ENCODE measurements at places on chromosomes 11 and 22.

GRCh38 chr11:12331239-12331874, 46.0 kb upstream of the PARVA start:
- peak; percentile 94 for DNase-seq

DNA sequence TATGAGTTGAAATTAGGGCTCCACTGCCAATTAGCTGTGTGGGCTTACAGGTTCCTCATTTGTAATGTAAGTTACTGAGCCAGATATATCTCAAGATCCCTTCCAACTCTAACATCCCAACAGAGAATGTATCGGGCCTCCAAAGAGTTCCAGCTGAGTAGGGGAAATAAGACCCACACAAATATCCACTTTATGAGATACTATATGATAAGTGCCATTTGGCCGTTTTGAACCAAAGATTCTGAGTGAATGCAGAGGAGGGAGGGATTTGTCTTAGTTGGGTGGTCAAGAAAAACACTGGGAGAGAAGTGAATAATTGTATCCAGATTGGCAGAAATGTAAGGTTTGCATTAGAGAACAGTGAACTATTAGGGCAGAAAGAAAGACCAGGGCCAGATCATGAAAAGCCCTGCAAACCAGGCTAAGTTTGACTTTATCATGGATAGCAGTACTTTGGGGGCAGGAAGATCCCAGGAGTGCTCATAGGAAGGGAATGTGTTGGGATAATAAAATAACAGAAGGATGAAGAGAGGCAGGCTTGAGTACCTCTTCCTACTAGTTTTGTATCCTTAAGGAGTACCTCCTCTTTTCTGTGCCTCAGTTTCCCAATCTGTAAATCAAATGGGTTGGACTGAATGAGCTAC, 63.9 kb downstream of the RPL27A start:
- no peak for DNase-seq

DNA sequence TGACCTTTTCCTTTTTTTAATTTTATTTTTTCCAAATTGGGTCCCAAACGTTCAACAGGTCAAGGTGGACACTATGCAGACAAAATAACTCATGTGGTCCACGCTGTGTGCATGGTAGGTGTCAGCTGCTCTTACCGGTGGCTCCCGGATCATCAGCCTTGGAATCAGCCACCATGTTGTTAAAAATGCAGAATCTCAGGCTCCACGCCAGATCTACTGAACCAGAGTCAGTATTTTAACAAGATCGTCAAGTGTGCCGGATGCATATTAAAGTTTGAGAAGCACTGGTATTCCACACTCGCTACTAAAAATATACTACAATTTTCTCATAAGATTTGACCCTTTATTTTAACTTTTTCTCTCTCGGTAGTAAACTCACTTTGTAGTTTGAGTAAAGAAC, 553 bp upstream of the LDLRAD3 start:
- no peak for DNase-seq

DNA sequence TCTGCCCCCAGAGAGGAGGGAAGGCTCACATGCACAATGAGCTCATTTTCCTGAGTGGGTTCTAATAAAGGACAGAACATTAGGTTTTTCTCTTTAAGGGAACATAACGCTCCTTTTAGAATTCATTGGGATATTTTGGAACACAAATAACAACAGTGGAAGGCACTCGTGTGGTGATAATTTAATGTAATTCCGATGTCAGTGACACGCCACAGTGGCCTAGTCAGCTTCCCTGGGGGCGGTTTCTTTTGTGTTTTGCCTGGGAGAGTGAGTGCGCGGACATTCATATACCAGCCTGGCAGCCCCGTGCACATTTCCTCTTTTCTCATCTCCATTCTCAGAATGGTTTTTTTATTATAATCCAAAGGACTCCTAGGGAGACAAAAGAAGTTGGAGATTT, 41.1 kb downstream of the SEZ6L start:
- DNase-seq: no peak

DNA sequence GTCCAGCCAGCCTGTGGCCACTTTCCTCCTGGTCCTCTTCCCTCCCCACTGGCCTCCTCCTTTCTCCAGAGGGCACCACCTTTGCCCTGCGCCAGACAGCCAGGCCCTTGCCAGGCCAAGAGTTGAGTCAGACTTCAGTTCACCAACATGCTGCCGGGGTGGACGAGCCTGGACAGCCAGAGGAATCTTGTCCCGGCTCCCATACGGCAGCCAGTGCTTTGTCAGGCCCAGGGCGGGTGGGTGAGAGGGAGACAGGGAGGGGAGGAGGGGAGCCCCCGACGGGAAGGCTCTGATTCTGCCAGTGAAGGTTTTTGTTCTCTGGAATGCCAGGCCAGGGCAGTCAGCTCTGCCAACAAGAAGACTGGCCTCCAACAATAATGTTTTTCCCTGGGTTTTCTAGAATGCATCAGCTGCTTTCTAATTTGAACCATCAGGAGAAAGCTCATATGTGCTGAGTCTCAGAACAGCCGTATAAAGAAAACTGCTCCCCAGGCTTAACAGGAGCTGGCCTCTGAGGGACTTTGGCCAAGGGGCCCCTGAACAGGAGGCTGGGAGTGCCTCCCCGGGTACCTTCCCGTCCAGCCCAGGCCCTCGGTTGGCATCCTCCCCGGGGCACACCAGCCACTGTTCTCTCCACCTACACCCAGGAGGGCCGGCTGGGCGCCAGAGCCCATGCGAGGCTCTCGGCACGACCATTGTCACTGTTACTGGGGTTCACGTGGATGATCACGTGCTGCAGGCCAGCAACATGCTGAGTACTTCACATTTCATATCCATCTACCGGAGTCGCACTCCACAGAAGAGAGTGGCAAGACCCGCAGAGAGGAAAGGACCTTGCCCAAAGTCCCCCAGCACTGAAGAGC, 28.6 kb downstream of the LIF start:
- DNase-seq: no peak

- DNase-seq: no peak
Observed at GRCh38 chr11:107140983-107141382, 122.7 kb upstream of the GUCY1A2 start.

- DNase-seq: no peak
Observed at GRCh38 chr11:32326522-32326921, 108.8 kb downstream of the WT1 start.

DNA sequence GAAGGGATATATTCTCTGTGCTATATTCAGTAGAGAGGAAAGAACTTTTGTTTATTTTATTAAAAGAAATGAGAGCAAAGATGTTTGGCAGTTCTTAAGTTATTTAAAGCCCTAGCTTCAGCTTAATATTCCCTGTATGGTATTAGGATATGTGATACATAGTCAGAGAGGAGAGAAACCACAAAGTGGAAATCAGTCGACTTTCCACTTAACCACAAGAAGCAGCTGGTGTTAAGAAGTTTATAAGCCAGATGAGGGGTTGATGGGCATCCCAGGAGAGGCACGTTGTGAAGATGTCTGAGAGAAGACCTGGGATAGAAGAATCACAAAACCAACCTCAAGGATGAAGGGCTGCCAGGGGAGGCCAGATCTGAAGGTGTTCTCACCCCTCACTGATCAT, 23.3 kb upstream of the PHF21B start:
- DNase-seq: no peak

DNA sequence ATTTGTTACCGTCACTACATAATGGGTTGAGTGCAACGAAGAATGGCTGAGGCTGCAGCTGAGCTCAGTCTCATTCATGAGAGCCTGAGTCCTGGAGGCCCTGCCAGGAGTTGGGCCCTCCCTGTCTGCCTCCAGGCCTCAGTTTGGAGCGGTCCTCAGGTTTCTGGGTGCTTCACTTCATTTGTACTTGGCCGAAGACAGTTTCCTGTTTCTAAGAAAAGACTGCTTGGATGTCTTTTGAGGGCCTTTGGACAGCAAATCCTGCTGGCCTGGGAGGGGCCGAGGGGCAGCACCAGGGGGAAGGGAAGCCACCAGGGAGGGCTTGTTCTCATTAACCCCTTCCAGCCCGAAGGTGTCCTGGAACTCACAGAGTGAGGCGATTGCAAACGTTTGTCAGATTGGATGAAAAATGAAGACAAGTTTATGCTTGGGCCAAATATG, 163.1 kb downstream of the ETS1 start:
- DNase-seq: peak; percentile 60

DNA sequence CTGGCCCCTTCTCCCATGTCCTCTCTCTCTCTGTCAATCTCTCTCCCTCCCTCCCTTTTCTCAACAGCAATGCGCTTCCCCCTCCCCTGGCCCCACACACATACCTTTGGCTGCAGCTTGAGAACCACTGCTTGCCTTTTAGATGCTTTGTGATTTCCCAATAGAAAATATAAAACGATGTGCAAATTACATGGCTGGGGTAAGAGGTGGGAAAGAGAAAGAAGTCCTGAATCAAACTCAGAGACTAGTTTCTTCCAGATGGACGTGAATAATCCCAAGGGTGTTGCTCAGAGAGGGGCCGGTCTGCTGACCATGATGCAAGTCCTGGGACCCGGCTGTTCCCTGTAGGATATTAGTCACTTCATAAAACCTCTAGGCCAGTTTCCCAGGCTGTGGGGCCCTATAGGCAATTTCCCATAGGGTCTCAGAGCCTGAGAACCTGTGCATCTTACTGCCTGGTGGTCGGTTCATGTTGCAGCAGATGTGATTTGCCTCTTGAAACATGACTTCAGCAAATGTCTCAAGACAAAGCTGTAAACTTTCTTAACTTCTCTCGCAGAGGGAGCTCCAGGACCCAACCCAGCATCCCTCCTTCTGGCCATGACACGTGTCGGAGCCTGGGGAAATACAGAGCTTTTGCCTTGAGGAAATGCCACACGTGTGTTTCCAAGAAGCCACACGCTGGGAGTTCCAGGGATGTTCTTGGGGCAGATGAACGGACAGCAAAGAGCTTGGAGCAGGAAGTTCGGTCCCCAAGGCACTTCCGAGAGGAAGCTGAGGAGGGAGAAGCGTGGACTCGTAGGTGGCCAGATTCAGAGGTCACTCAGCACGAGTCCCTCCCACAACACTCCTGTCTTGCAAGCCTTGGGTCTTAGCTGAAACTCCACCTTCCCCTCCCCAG, 34.5 kb upstream of the ETS1 start:
- no peak for DNase-seq

GRCh38 chr11:94563848-94564467, 3.2 kb upstream of the PIWIL4 start:
- DNase-seq: no peak

DNA sequence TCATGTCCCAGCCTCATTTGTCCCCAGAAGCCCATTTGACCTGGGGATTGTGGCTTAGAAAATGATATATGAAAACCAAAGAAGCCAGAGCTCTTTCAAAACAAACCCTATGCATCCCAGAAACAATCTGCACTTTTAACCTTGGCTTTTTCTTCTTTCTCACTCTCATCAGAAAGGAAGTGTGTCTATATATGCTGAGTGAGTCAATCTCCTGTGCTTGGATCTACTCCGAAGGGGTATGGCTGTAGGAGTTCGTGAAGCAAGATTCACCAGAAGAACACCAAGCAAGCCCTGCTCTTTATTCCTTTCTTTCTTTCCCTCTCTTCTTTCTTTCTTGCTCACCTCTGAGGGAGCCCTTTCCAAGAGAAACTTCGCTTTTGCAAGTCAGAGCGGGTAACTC, 636 bp downstream of the PAMR1 start:
- DNase-seq: no peak

DNA sequence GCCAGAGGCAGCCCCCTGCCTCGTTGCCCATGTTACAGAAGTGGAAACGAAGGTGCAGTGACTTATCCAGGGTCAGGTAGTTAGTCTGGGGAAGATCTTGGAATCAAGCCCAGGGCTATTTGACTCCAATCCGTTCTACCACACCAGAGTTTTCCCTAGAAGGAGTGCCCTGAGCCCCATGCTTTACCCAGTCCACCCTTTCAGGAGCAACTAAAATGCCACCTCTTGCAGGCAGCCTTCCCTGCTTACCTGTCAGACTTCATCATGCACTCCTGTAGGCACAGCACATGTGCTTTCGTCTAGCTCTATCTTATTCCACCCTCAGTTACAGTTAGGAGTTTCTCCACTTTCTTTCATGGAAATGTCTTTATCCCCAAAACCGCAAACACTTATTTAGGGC, 80.2 kb downstream of the CHST1 start:
- no peak for DNase-seq

- DNase-seq: no peak
Observed at GRCh38 chr11:120391854-120392253, 55.6 kb downstream of the ARHGEF12 start.

DNA sequence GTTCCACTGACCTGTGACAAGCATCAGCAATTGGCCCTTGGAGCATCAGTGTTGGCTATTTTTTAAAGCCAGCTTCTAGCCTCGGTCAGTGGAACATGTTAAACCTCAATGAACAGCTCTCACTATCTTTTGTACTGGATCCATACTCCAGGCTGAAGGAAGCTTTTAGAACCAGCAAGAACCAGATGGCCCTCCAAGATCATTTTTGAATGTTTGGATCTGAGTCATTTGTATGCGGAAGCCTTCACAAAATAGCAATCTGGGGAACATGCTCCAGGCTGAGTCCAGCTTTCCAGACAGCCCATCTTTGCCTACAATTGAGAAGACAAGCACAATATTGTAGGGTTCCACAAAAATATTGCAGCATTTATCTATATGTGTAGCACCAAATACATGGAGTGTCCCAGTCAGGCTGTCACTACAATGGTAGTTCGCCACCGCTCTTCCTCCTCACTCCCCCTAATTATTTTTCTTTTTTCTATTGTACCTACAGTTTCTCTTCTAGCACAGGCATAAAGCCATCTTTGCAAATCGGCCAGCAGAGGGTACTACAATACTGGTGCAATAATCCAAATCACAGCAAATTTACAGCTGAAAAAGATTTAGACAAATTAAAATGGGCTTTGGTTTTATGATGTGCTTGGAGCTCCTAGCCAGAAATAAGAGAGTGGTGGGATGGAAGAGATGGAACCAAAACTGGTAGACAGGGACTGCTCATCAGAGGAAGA, 177.4 kb upstream of the BLID start:
- no peak for DNase-seq

- no peak for DNase-seq
Observed at GRCh38 chr11:134564472-134565200, 152.6 kb upstream of the B3GAT1 start.

DNA sequence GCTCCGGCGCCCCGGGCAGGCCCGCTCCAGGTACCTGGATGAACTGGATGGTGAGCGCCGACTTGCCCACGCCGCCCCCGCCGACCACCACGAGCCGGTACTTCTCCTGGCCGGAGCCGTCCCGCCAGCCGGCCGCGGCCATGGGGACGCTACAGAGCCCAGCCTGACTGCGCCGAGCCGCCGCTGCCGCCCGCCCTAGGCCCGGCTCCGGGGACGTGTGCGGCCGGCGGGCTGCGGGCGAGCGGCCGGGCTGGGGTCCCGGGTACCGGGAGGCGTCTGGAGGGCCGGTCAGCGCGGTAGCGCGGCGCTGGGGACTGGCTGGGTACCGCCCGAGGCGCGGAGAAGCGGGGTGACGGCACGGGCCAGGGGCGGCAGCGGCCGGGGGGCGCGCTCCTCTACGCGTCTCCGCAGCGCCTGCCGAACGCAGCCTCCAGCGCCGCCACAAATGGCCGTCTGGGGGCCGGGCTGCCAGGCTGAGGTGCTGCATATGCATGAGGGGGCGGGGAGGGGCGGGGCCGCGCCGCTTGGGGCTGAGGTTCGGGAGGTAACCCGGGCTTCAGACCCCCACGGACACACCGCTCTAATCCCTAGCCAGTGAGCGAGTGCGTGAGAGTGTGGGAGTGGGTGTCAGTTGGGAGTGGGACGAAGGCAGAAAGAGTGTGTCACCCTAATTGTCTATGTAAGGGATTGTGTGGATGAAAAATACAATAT, at the start of gene RRAS2:
TSS of gene RRAS2 (minus strand) at position 455 of the 711 bp plus-strand sequence. CDS start at position 142, 313 bp downstream.
- DNase-seq: peak; percentile 81
